ENCODE measurements at places on chromosomes 7 and 10.

DNA sequence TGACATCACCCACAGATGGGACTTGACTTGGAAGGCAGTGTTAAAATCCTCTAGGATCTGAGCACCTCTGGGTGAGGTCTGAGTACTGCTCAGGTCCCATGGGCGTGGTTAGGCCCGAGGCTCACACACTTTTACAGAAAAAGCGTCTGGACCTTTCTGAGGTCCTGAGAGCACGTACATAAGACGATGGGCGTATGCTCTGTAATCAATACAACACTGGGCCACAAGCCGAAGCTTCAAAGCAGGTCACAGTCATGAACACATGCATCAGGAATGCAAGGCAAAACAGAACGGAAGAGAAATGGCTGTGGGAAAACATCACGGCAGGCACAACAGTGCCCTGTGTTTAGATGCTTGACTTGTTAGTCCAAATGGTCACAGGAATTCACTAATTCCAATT lies 112.2 kb downstream of the LARP4B start:
- DNase-seq: no peak

DNA sequence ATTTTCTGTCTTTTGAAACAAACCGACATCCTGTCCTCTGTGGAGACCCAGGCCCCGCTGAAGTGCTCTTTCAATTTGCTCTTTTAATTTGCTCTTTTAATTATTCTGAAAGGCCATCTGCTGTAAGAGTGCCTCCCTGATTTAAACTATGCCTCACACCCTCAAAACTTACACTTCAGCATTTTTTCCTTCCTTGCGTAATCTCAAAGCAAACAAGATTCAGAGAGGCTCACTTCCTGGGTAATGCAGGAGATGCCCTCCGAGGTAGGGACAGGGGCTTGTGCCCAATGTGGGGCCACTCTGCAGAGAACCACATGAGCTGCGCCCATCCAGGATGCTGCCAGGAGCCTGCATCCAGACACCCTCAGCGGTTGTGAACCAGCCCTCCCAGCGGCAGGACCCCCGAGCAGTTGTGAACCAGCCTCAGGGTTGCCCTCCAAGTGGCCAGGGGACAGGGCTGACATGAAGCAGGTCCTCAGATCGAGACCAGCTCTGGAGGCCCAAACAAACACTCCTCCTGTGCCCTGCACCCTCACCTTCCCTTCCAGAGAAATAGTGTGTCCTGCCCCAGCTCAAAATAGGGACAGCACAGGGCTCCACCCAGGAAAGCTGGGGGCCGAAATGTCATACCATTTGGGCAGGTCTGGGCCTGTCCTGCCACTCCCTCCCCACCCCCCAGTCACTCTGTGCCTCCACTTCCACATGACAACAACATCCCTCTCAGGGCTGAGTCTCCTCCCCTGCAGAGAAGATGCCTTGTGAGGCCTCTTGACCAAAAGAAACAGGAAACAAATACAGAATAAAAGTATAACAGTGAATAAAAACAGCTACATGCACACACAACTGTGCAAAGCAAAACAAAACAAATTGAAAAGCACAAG lies 190.4 kb downstream of the PTPRN2 start:
- no peak for DNase-seq

DNA sequence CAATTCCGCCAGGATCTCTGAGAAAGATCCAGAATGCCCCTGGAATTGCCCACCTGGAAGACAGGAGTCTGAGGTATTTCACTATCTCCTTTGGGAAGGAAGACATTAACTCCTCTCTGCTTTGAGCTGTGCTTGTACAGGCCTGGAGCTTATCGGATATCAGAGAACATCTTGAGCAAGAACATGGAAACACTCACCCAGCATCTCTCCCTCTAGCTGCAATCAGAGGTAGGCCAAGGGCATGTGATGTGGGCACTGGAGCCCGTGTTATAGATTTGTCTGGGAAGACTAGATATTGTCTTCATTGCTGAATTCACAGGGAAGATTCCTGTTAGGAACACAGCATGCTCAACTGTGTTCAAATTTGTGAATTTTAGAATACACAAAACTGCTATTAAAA lies 233.9 kb downstream of the PHF14 start:
- DNase-seq: no peak

GRCh38 chr7:12064586-12065127 lies 146.4 kb upstream of the TMEM106B start:
- no peak for DNase-seq

GRCh38 chr10:19946791-19947190 lies 130.6 kb downstream of the PLXDC2 start:
- DNase-seq: no peak
